ENCODE measurements at places on chromosomes 3 and 15.

DNA sequence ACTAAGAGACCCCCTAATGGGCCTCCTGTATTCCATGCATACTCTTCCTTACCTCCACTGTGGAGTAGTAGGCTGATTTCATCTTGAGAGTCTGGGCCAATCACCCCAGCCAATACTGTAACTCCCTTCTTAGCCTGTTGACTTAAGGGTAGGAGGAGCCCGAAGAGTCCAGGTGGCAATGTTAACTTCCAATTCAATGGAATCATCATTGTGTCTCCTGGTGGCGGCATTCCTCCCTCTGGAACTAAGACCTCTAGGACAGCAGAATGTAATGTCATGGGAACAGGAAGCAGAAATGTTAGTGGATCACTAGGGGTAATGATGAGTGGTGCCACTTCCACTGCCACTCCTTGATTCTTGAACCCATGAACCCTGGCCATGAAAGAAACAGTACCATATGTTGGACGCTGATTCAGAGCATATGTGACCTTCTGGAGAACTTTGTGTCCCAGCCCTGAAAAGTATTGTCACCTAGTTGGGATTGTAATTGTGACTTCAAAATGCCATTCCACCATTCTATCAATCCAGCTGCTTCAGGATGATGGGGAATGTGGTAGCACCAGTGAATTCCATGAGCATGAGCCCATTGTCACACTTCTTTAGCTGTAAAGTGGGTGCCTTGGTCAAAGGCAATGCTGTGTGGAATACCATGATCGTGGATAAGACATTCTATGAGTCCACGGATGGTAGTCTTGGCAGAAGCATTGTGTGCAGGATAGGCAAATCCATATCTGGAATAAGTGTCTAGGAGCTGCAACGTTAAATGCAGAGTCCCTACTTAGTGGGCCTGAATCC lies 24.9 kb downstream of the NAALADL2 start:
- DNase-seq = no peak

DNA sequence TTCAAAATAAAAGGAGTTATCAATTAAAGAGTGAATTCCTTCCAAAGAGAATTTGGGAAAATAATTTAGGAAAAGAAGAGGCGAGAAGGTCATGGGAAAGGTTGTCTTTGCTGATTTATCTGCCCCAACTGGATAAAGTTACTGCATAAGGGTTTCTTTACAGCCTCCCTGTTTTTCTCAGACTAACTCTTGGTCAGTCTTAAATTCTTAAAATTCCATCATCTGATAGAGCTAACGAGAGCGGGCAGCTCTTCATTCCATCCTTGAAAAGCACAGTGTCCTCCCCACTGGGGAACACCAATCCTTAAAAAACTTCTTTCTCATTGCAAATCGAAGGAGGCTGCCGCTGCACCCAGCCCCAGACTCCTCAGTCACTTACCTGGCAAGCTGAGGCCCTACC lies 107.2 kb downstream of the PGPEP1L start:
- no peak for DNase-seq

GRCh38 chr3:9196020-9196419 lies 53.4 kb downstream of the SRGAP3 start:
- DNase-seq = no peak

- DNase-seq = peak; percentile 10
Measured at GRCh38 chr3:111859061-111859973, at the start of gene PHLDB2. Gene PHLDB2 (plus strand): TSS chr3:111859265. CDS start chr3:111884078, 24,813 bp downstream.

DNA sequence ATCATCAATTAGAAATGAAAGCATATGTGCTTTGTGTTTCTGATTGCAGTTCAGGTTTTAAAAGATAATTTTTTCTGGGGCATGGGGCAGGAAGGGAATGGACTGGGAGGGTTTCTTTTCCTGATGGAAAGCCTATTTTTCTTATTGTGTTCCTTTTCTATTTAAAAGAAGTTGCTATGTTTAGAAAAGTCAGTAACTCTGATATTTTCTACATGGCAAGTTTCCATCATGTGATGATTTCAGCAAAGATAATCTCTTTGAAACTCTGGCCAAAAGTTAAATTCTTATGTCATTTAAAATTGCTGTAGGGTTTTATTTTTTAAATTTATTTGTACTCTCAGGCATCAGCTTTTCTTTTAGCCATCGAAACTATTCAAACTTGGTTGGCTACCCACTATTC lies 601.2 kb downstream of the FOXP1 start:
- no peak for DNase-seq

DNA sequence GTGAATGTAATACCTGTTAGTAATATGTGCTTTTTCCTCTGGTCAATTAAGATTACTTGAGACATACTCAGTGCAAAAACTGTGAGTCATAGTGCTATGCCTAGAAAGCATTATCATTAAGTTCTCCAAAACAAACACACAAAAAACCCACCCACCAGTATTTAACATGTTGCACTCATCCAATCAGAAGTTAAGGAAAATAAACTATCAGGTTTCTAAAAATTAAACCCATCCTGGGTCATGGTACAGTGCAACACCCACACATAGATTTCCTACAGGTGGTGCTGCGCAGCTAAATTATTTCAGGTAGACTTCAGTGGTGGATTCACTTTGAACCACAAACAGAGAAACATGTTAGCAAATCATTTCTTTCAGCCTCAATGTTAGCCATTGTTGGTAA lies 264.4 kb upstream of the VEPH1 start:
- no peak for DNase-seq

- DNase-seq = no peak
Measured at GRCh38 chr15:34240537-34240936, 15.7 kb downstream of the EMC4 start.

DNA sequence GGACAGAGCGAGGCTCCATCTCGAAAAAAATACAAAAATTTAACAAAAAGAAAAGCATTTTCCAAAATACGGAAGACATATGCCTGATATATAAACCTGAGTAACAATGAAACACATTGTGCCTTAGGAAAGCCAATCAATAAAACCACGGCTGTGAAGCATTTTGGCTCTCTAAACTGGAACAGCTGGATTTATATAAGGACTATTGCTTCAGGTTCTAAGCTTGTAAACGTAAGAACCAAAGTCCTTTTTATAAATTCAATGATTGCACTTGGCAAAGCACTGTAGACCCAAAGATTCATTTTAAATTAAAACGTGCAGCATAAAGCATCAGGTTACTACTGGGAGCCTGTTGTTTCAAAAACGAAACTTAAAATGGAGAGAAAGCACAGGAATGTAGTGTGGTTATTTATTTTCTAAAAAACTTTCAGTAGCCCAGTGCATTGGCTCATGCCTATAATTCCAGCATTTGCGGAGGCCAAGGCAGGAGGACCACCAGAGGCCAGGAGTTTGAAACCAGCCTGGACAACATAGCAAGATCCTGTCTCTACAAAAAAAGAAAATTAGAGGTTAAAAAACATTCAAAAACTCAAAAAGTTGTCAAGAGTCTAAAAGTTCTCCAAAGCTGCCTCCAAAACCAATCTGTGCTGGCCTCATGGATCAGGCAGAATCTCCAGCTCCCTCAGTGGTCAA lies 61.5 kb downstream of the USF3 start:
- no peak for DNase-seq

DNA sequence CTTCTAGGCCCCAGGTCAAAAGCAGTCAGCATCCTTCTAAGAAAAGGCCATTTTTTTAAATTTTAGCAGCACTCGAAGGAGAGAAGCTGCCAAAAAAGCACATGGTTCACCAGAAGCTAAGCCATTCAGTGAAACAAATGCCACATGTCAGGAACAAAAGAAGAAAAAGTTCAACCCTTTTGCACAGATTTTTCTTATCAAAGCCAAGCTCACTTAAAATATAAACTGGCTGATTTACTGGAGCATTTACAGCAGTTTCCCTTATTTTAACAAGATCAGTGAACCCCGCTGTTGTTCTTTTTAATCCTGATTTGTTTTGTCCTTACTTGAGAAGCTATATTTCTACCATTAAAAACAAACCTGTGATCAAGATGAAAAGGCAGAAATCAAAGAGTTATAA lies 46.5 kb upstream of the SYNPR start:
- DNase-seq = no peak

DNA sequence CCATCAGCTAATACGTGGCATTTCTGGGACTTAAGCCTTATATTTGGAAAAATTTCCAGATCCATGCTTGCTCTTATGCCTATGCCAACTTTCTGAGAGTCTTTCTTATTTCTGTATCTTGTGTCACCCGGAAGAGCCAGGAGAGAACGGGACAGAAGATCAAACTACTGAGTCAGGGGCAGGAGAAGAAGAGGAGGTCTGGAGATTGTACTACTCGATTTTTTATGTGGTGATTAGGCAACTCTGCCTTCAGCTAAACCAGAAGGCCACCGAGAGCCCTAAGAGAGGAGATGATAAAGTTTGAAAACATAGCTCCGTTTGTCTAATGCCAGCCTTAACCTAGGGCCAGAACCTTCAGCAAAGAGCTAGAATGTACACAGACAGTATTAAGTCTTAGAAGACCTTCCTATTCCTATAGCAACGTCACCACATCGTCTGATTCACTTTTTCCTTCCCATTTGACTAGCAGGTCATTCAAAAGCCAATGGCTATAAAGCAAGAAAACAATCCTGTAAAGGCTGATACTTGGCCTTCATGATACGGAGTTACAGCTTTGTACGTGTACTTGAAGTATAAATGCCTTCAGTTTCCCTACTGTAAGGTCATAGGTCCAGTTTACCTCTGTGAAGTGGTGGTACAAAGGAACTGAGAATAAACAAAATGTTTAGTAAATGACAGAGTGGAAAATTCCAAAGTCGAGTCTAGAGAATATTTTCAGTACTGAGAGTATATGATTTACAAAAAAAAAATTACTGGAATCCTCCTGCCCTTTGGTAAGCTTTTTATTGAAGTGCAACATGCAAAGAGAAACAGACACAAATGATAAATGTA lies 96.1 kb upstream of the ICE2 start:
- no peak for DNase-seq

- no peak for DNase-seq
Measured at GRCh38 chr3:181533811-181534210, 177.9 kb upstream of the SOX2 start.

DNA sequence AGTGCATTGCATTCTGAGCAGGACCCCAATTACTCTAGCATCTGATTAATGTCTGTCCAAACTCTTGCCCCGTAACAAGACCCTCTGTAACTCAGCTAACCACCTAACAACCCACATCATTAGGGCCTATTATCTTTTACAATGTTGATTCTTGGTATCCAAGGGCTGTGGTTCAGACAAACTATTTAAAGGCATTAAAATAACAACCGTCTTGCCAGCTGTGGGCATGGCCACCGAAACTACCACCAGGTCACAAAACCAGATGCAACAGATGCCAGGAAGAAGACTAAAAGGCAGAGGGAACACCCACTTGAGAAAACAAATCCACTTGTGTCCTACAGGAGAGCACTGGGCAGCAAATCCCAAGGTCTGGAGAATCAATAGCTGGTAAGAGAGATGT lies 262.9 kb downstream of the ERC2 start:
- DNase-seq = no peak

- no peak for DNase-seq
Measured at GRCh38 chr15:93089727-93090305, 805 bp upstream of the RGMA start.

DNA sequence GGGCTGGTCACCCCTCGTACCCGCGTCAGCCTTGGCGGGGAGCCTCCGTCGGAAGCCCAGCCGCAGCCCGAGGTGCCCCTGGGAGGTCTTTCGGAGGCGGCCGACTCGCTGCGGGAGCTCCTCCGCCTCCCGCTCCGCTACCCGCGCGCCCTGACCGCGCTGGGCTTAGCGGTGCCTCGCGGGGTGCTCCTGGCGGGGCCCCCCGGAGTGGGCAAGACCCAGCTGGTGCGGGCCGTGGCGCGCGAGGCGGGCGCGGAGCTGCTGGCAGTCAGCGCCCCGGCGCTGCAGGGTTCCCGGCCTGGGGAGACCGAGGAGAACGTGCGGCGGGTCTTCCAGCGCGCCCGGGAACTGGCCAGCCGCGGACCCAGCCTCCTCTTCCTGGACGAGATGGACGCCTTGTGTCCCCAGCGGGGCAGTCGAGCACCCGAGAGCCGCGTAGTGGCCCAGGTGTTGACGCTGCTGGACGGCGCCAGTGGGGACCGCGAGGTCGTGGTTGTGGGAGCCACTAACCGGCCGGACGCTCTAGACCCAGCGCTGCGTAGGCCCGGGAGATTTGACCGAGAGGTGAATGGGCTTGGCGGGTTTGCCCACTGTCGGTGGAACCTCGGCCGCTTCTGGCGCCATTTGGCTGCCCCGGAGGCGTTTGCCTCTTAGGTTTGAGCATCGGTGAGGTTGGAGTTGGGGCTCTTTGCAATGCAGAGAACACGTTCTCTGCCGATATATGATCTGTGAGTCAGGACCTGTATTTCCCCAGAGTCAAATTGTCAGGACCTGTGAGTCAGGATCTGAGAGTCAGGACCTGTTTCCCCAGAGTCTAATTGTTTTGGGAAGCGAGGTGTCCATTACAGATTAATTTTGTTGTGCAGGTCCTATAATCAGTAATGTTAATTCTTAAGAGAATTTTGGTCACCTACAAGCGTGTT lies 24.9 kb upstream of the GATM start:
- DNase-seq = no peak

GRCh38 chr3:138263104-138263503 lies 66.5 kb downstream of the NME9 start:
- DNase-seq = no peak

- DNase-seq = no peak
Measured at GRCh38 chr3:52494886-52495495, at the start of gene STAB1. Gene STAB1 (plus strand): TSS chr3:52495338. CDS start chr3:52495414, 76 bp downstream.

DNA sequence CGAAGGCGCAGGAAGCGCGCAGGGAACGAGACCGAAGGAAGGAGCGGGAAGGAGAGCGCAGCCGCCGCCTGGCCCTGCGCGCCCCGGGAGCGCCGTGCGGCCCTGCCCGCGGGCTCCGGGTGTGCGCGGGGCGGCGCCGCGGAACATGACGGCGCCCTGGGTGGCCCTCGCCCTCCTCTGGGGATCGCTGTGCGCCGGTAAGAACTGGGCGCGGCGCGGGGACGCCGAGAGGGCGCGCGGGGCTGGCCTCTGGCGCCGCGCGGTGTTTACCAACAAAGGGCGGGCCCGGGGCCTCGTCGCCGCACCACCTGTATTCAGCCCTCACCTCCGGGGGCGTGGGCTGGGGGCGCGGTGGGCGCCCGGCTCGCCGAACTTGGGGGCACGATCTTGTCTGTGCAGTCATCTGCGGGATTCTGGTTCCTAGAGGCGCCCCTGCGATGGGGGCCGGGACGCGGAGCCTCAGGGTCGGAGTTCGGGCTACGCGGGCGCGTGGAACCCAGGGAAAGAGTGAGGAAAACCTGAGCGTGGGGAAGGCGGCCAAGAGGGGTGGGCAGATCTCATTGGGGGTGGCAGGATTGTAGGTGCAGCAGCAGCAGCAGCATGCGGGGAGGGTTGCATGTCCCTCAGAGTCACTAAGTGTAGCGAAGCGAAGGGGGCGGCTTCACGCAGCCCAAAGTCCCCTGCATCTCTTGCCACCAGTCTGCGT lies 641 bp downstream of the ACVR2B start:
- no peak for DNase-seq

GRCh38 chr3:62187022-62187431 lies 186.3 kb downstream of the FEZF2 start:
- DNase-seq = no peak

GRCh38 chr15:50112488-50113186 lies 6.4 kb downstream of the ATP8B4 start:
- no peak for DNase-seq

GRCh38 chr3:24196526-24196925 lies 251.4 kb downstream of the NR1D2 start:
- no peak for DNase-seq
